Left colon (tissue), 2 donors: ENCODE measurements at places on chromosomes 5 and 9. TPM values are rescaled to one million over a fixed set of nuclear protein-coding genes. Genes with fewer than 3 reads are reported as not detected.

GRCh38 chr9:76003041-76003440 is 112.6 kb downstream of the PCSK5 start:
- no peak for DNase-seq

ANKDD1B gene
- total RNA-seq, result 8.6 TPM

DIPK1B gene
- total RNA-seq, result 2.1 TPM

GRCh38 chr9:105313238-105313637 is 68.8 kb downstream of the SLC44A1 start:
- DNase-seq, result no peak

GRCh38 chr9:3971391-3972082 is 328.3 kb downstream of the GLIS3 start:
- no peak for DNase-seq

ZNF454 gene
- 0.70 TPM for total RNA-seq

GRCh38 chr5:92644266-92644886 is 936.6 kb downstream of the NR2F1-AS1 start:
- no peak for DNase-seq

DNA sequence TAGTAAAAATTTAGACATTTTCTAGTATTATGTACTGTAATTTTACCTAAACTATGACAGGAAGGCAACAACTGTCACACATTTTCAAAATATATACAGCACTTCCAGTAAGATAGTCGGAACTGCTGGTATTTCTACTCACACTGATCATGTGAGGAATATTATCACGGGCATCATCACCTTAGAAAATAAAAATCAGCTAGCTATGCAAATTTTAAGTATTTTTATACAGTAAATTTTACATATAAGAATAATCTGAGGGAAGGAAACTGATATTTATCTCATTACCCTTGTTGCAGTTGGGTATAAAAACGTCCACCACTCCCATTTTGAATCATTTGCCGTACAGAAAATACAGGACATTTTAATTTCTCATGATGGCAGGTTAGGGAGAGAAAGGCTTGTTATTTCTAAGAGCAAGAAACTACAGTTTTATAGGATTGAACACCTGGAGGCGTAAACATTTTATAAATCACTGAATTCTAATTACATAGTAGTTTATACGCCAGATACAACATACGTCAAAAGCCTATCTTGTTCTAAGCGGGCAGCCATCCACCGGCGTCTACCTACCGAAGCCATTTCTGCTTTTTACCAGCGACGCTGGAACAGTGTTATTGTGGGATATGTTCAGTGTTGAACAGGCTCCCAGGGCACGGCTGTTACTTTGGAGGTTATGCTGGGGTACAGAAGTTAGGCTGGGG is 729 bp upstream of the TNPO1 start:
- DNase-seq, result no peak

- no peak for DNase-seq
Observed at GRCh38 chr9:5566054-5566618, 55.8 kb downstream of the PDCD1LG2 start.

GFI1B gene
- total RNA-seq, result 0.89 TPM

GRCh38 chr9:100229561-100229960 is 123.2 kb downstream of the TEX10 start:
- DNase-seq, result no peak

FRMD3 gene
- total RNA-seq, result 32.4 TPM

DNA sequence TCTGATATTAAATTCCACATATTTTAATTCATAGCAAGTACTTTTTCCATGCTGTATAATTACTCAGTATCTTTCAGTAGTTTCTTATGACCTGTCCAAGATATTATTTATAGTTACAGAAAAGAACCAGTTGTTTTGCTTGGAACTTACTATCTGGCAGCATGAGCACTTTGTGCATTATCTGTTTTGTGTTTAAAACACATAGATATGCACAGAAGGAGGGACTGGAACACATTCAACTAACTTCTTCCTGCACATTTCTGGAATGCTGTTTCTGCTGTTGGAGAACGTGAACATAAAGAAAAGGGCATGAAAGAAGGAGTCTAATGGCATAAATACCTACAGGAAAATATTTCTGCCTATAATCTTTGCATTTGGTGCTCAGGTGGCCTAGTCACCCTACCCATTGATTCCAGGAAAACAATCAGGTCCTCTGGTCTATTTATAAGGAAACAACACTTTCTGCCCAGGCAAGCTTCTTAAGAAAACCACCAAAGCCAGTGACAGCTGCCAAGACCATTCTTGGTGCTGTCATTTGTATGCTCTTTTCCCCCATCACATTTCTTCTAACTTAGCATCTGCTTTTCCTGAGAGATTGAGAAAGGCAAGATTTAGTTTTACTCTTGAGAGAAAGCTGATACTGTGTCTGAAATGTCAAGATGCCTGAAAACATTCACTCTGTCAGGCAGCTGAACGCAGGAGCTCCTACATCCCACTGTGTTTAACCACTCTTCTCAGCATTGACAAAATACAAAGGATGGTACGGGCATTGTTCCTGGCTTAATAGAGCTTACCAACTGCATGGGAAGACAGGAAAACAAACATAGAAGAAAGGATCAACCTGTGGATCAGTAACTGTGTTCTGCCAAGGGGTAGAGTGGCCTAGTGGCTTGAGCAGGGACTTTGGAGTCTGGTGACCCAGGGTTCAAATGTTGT is 40.3 kb downstream of the RAB3C start:
- DNase-seq, result no peak

DNA sequence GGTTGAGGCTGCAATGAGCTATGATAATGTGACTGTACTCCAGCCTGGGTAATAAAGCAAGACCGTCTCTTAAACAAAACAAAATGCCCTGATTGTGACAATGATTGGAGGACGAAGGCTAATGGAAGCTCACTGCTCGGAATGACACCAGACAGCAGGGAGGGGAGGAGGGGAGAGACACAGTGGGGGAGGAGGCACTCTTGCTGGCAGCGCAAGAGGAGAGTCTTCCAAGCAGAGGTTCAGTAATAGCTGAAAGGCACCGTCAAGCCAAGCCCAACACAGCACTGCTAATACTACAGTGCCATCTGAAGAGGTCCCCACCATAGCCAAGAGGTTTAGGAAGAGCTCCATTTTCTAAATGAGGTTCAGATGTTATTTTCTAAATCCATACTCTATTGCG is 102.3 kb downstream of the GLDC start:
- DNase-seq, result no peak

- DNase-seq, result no peak
Observed at GRCh38 chr5:116681334-116682013, 106.9 kb upstream of the SEMA6A start.

GRCh38 chr9:2116073-2116472 is 100.9 kb downstream of the SMARCA2 start:
- DNase-seq, result no peak

GRCh38 chr9:840343-840742 is 1.2 kb upstream of the DMRT1 start:
- no peak for DNase-seq

DNA sequence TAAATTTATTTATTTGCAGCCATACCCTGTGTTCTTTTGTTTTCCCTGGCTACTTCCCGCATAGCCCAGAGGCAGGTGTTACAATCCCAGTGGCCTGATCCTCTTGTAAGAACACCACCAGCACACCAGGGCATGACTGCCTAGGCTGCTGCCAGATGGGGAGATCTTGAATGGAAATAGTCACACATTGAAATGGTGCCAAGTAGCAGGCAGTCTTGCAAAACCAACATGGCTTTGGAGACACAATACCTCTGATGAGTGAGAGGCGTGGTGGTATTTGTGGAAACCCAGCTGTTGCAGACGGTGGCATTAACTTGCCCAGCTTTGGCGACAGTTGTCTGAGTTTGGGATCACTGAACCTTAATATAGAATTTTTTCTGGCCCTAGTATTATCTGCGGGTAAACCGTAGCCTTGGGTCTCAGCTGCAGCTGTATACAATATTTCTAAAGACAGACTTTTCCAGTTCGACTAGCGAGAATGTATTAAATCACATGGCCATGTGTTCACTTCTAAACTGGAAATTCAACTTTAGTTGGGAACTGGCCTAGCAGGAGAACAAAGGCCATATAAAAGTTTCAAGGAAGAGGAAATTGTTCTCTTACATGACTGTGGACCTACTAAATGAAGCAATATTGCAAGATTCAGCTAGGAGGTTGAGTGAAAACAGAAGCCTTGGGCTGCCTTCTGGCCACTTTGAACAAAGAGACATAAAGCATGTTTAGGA is 277.0 kb downstream of the SMARCA2 start:
- DNase-seq, result no peak

DNA sequence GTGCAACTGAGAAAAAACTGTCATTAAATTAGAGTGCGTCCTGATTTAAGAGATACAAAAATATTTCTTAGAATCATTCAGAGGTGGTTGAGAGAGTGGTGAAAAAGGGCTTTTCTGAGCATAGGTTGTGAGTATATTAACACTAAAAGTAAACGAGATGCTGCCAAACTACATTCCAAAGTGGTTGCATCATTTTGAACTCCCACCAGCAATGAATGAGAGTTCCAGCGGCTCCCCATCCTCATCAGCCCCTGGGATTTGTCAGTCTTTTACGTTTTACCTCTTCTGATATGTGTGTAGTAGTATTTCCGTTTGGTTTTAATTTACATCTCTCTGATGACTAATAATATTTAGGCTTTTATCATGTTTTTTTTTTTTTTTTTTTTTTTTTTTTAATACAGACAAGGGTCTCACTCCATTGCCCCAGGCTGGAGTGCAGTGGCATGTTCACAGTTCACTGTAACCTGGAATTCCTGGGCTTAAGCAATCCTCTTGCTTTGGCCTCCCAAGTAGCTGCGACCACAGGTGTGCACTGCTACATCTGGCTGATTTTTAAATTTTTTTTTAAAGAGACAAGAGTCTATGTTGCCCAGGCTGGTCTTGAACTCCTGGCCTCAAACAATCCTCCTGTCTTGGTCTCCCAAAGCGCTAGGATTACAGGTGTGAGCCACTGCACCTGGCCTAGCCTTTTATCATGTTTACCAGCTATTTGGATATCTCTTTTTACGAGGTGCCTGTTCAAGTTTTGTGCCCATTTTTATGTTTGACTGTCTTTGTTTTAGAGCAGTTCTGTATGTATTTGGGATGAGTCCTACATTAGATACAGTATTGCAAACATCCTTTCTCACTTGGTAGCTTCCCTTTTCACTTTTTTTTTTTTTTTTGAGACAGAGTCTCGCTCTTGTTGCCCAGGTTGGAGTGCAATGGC is 17.0 kb downstream of the PRRT1B start:
- no peak for DNase-seq

GRCh38 chr5:138370537-138370936 is 18.1 kb downstream of the KDM3B start:
- DNase-seq, result no peak

DNA sequence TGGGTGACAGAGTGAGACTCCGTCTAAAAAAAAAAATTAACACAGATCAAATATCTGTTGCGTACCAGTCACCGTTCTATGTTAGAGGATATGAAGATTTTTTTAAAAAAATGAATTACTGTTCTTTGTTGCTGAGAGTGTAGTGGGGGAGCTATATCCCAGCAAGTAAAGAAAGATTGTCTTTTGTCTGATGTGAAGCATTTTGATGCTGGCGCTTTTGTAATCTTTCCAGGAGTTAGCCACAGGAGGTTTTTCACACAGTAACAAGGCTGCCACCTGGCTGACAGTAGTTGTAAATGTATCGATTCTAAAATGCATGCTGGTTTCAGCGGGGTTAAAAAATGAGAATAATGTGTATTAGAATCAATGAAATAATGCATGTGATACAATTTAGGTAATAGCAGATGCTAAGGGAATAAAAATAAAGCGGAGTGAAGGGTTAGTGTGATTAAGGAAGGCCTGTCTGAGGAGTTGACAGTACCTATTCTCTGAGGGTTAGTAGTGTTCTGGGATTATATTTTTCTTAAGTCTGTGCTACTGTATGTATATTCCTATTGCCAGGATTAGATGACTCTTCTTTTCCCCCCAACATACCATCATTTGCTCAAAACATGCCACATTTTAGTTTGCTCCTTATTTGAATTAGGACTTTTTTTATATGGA is 3.4 kb downstream of the LMNB1 start:
- DNase-seq, result no peak

DNA sequence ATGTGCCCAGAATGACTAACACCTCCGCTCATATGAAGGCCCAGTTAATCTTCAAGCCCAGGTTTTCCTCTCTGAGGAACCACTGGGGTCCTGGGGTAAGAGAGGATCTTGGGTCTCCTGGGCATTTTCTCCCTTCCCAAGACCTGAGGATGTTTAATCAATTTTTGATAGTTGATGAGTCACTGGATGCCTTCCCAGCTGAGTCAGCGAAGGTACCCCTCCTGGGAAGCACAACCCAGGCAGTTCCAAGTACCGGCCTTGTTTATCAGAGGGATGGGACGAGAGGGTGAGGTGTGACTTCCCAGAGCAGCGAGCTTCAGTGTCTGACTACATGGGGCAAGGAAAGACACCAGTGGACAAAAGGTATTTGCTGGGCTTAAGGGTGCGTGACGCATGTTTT is 119.6 kb upstream of the IL12B start:
- DNase-seq, result no peak

GRCh38 chr9:96423322-96423984 is 5.3 kb upstream of the ZNF367 start:
- DNase-seq, result no peak

DNA sequence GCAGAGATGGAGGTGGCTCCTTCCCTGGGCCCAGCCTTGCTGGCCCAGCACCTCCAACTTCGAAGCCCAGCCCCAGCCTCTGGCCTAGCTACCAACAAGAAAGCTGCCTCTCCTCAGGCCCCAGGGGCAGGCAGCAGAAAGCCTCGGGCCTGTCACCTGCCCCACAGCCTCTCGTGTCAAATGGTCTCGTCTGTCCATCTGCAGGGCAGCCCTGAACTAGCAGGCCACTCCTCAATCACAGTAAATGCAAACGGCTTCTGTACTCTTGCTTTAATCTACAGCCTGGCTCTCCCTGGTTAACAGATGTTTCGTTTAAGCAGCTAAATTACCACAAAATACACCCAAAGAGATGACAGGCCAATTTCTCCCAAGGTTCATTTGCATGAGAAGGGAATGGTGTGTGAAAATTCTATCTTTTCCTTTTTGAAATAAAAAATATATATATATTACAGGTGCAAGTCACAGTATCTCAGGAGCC is 21.5 kb downstream of the VAV2 start:
- DNase-seq, result no peak

PLAC8L1 gene
- total RNA-seq, result 0.49 TPM

DNA sequence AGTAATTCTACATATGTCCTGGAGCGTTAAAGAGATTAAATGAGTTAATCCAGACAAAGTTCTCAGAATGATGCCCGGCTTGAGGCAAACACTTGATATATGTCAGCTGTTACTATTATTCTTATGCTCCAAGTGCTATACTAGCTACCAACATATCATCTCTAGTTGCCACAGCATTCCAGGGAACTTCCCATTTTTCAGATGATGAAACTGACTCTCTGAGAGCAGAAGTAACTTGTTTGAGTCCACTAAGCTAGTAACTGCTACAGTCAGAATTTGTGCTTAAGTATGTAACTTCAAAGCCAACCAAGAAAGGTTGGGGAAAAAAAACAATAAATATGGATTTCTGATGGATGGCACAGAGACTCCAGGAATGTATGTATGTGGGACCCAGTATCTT is 98.1 kb downstream of the CDK5RAP2 start:
- no peak for DNase-seq

DNA sequence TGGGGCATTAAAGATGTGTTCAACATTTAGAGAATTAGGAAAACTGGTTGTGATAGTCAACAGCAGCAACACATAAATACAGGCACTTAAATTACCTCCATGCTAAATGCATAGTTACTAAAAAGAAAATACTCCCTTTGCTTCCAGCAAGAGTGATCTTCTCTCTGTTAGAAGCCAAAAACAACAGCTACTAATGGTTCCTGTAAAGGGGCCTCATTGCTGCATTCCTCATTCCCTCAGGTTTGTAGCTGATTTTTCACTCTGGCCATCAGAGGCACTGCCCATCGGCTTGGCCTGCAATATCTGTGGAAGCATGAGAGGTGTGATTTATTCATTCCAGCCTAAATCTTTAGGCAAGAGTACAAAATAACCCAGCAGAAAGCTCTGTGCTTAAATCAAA is 466.0 kb upstream of the ADAMTS16 start:
- DNase-seq, result no peak
